ENCODE measurements at places on chromosomes 7 and 10.

GRCh38 chr7:34760271-34760670, 102.3 kb downstream of the NPSR1 start:
- no peak for DNase-seq

- DNase-seq = no peak
These were observed 676 bp downstream of the TCAF1 start for GRCh38 chr7:143901332-143901667.

GRCh38 chr7:1667566-1668395, 2.3 kb upstream of the ELFN1 start:
- no peak for DNase-seq

- no peak for DNase-seq
These were observed 6.6 kb upstream of the KLF14 start for GRCh38 chr7:130740606-130741005.

DNA sequence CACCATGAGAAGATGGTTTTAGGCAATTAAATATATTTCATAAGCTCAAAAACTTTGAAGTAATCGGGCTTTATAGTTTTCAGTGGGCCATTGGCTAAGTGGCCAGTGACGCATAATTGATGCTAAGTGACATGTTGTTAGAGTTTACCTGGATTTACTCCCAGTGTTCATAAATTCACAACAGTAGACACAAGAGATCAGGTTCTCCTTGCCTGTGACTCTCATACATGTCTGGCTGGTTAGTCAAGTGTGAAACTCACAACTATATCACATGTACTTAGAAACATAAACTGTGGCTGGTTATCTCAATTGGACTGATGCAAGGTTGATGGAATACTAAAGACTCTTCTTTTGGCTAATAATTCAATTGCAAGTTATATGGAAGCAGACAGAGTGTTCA, 26.2 kb downstream of the ASB15 start:
- no peak for DNase-seq

- DNase-seq = peak; percentile 60
These were observed 21.0 kb downstream of the PIP4K2A start for GRCh38 chr10:22693371-22693784.

DNA sequence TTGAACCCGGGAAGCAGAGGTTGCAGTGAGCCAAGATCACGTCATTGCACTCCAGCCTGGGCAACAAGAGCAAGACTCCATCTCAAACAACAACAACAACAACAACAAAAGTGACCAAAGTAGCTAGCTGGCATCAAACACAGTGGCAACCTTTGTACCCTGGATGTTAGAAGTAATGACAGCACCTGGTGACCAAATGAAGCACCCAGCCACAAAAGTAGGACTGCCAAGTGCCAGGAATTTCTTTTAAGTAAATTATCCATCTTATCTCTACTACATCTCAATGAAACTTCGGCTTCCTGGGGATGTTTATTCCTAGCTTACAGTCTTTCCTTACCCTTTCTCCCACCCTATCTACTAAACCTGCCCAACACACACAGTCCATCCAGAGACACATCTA, 18.8 kb downstream of the SRPK2 start:
- DNase-seq = no peak

GRCh38 chr10:8331387-8331786, 276.9 kb downstream of the GATA3 start:
- DNase-seq = peak; percentile 54

- no peak for DNase-seq
These were observed 36.6 kb upstream of the ZNRF2 start for GRCh38 chr7:30247541-30248401.

GRCh38 chr10:80408242-80409101, at the start of gene PRXL2A:
TSS of gene PRXL2A (plus strand) at chr10:80408551. CDS start at chr10:80420468, 11,917 bp downstream.
- DNase-seq = peak; percentile 76
